ENCODE measurements at places on chromosomes 6 and 20.
A peak's percentile ranks its signal among the peaks of the same experiment; 100 is the strongest.

DNA sequence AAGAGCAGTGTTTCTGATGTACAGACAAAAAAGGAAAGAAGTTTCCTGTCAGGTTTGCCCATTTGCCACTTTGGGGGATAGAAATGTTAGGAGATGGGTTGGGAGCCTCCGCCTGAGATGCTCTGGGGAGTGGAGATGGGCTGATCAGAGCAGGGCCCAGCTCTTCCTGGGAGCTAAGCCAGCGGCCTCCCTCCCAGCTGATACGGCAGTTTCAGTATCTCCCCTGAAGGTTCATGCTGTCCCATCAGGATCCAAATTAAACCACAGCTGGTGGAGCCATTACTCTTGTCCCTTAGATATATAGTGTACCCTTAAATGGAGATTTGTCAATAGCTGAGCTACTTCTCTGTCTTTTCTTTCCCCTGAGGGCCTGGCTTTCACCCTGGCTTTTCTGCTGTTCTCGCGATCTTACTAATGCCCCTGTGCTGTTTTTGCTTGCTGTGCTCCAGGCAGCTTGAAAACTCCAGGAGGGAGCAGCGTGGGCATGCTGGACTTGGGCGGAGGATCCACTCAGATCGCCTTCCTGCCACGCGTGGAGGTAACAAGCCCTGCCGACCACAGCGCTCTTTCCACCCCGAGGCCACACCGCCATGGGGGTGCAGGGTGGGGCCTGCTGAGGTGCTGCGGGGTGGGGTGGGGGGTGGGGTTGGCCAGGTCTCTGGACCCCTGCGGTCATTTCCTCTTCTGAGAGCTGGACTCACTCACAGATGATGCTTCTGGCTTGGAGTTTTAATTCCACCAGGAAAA, 20.9 kb downstream of the ENTPD6 start:
- H3K4me1 ChIP-seq, result no peaks in the 10 kb centered on the region
- no peak overlapping the region for H3K27ac ChIP-seq
- no peaks in the 10 kb centered on the region for H3K27me3 ChIP-seq
- peaks cover 6% of the 10 kb centered on the region for H3K36me3 ChIP-seq
- no peak overlapping the region for H3K4me3 ChIP-seq

DNA sequence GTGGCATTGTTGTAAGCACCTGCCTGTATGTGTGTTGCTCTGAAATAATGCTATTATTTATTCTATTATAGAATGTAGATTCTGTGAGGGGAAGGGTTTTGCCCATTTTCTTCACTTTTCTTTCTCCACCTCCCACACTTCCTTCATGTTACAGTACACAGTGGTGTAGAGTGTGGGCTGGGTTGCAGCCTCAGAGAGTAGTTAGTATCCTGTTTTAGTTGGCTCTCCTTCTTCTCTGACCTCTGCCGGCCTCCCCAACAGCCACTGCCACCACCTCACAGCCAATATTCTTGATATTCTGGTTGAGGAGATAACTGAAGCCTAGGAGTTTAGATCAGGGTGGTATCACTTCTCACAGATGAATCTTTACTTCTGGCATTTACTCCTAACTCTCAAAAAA, 143.4 kb downstream of the BCKDHB start:
- H3K27me3 ChIP-seq, result no peaks in the 10 kb centered on the region
- H3K27ac ChIP-seq, result no peak overlapping the region
- H3K36me3 ChIP-seq, result no peaks in the 10 kb centered on the region

DNA sequence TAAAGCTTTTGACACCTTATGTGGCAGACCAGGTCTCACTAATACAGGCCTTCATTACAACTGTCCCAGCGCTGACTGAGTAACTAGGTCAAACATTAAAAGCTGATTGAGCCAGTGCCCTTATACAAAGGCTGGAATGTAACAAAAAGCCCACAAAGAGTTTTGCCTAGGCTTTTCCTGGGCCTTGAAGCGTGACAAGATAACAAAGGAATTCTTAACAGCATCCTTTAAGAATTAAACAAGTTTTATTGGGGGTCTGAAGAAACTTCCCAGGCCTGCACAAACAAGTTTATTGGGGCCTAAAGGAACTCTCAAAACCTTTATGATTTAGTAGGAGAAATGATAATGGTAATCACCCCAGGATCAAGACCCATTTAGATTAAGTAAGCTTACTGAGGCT, 267.6 kb upstream of the FAM83B start:
- H3K27me3 ChIP-seq, result no peaks in the 10 kb centered on the region
- H3K4me1 ChIP-seq, result no peaks in the 10 kb centered on the region
- DNase-seq, result no peak
- no peaks in the 10 kb centered on the region for H3K36me3 ChIP-seq

DNA sequence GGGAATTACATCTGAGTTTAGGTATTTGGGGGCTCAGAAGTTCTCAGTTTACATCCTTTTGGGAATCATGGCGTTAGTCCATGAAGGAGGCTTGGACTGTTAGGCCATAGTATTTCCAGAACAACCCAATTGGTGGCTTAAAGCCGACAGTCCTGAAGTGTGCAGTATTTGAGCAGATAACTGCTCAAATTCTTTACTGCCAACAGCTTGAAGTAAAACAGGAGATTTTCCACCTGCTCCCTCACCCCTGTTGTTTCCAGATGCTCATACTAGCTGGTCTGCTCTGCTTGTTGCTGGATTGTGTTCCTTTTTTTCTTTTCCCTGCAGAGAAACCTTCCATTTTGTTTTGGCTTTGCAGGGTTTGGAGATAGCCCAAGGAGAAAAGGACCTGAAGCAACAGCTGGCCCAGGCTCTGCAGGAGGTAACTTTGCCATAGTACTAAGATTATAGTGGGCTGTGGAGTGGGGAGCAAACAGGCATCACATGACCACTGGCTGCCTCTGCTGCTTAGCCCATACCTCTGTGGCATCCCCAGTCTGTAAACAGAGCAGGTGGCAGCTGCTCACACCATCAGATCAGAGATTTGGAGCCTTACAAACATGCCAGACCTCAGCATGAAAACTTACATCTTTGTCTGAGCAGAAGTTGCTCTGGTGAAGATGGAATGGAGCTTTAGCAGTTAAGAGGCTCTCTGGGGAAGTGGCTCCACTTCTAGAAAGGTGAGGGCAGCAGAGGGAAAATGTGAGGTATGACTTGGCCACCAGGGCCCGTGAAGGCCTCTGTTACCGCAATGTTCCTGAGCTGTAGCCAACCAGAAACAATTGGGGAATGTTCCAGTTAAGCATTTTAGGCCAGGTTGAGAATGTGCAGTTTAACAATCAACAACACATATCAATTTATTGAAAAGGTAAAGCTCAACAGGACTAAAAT, 17.6 kb downstream of the RNF8 start:
- DNase-seq, result no peak
- H3K4me3 ChIP-seq, result no peak overlapping the region
- H3K27ac ChIP-seq, result no peak overlapping the region

- H3K36me3 ChIP-seq, result no peaks in the 10 kb centered on the region
- H3K27ac ChIP-seq, result no peak overlapping the region
- DNase-seq, result no peak
- no peaks in the 10 kb centered on the region for H3K4me1 ChIP-seq
These were observed 366.0 kb downstream of the THBS2 start for GRCh38 chr6:168887621-168888020.

GRCh38 chr6:50264995-50265571, 215.4 kb upstream of the DEFB112 start:
- H3K4me3 ChIP-seq, result no peak overlapping the region
- no peaks in the 10 kb centered on the region for H3K36me3 ChIP-seq

DNA sequence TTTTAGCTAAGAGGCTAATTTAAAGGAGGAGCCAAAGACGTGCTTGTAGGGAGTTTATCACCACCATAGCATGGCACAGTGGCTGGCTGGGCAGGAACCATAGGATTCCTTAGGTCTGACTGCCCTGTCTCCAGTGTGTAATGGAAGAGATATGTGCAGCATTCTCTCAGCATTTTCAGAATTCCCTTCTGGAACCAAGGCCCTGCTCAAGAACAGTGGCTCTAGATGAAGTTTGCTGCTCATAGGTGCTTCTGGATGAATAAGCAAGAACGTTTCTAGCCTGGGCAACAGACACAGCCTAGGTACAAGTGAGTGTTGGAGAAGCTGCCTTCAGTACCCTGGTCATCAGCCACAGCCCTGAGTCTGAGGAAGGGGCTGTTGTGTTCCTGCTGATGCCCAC, 69.1 kb downstream of the LCA5 start:
- H3K4me3 ChIP-seq, result no peak overlapping the region
- H3K27ac ChIP-seq, result no peak overlapping the region
- H3K4me1 ChIP-seq, result no peaks in the 10 kb centered on the region
- H3K36me3 ChIP-seq, result no peaks in the 10 kb centered on the region
- H3K27me3 ChIP-seq, result no peaks in the 10 kb centered on the region
- no peak for DNase-seq

- H3K4me3 ChIP-seq, result peak overlapping the region; percentile 96
- H3K36me3 ChIP-seq, result no peaks in the 10 kb centered on the region
- no peak for DNase-seq
- no peaks in the 10 kb centered on the region for H3K4me1 ChIP-seq
- H3K27ac ChIP-seq, result no peak overlapping the region
These were observed 90.7 kb upstream of the ARID1B start for GRCh38 chr6:156686301-156686994.

DNA sequence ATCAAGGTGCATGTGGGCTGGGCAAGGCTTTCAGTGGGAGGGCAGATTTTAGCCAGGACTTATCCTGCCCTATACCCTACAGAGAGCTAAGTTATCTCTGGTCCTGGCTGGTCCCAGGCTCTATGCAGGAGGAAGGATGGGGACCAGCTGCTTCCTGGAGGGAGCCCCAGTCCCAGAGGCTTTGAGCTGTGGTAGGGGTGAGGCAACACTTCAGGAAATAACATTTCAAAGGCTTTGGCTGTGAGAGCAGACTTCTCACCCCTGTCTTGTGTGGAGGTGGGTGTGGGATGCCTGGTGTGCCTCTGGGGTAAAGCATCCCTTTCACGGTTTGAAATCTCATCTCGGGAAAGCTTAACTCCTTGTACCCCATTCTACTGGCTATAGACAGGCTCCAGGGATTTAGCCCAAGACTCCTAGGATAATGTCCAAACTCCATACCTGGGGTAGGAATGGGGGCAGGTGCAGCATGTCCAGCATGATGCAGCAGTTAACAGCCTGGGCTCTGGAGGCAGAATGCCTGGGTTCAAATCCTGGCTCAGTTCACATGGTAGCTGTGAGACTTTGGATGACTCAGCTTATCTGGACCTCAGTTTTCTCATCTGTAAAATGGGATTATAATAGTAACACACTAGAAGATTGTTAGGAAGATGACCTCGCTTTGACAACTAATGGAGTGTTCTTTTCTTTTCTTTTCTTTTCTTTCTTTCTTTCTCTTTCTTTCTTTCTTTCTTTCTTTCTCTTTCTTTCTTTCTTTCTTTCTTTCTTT, 27.5 kb upstream of the SIRPA start:
- H3K4me1 ChIP-seq, result no peaks in the 10 kb centered on the region
- no peak overlapping the region for H3K27ac ChIP-seq
- no peak for DNase-seq
- no peaks in the 10 kb centered on the region for H3K27me3 ChIP-seq

GRCh38 chr6:130593948-130594347, 228.1 kb downstream of the TMEM200A start:
- DNase-seq, result no peak
- no peak overlapping the region for H3K4me3 ChIP-seq
- H3K36me3 ChIP-seq, result no peaks in the 10 kb centered on the region

DNA sequence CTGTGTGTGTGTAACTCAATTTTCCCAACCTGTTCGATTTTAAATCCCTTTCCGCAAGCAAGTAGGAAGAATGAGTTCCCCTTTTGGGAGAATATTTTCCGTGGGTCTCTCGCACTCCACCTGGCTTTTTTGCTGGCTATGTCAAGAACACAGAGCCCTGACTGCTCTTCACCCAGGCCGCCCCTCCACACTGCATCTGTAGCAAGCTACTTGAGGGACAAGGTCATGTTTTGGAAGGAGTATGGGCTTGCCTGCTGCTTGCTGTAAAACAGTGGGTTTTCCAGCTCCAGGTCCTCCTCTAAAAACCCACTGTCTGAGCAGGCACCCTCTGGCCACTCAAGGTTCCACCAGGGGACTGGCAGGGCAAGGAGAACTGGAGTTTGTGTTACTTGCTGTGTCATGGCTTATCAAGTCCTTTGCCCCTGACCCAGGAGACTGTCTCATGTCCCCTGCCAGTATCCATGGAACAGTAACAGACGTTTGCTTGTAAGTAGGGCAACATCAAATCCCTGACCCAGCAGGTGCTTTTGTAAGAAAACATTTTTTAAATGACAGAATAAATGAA, 35.5 kb upstream of the SYNJ2 start:
- DNase-seq, result no peak
- H3K4me3 ChIP-seq, result no peak overlapping the region
- no peak overlapping the region for H3K27ac ChIP-seq
- no peaks in the 10 kb centered on the region for H3K4me1 ChIP-seq
- H3K36me3 ChIP-seq, result peaks cover 12% of the 10 kb centered on the region
- no peaks in the 10 kb centered on the region for H3K27me3 ChIP-seq

- H3K27me3 ChIP-seq, result no peaks in the 10 kb centered on the region
- H3K36me3 ChIP-seq, result no peaks in the 10 kb centered on the region
- H3K4me3 ChIP-seq, result no peak overlapping the region
- DNase-seq, result no peak
- H3K27ac ChIP-seq, result no peak overlapping the region
- 0 out of 2 replicates have a peak, but pooled peaks cover 2% of the 10 kb centered on the region for H3K4me1 ChIP-seq
These were observed 67.3 kb upstream of the MAP3K7 start for GRCh38 chr6:90654166-90654565.

GRCh38 chr6:34964564-34964963, 75.5 kb downstream of the ANKS1A start:
- H3K36me3 ChIP-seq, result no peaks in the 10 kb centered on the region
- no peak overlapping the region for H3K4me3 ChIP-seq
- no peaks in the 10 kb centered on the region for H3K4me1 ChIP-seq
- no peak overlapping the region for H3K27ac ChIP-seq

DNA sequence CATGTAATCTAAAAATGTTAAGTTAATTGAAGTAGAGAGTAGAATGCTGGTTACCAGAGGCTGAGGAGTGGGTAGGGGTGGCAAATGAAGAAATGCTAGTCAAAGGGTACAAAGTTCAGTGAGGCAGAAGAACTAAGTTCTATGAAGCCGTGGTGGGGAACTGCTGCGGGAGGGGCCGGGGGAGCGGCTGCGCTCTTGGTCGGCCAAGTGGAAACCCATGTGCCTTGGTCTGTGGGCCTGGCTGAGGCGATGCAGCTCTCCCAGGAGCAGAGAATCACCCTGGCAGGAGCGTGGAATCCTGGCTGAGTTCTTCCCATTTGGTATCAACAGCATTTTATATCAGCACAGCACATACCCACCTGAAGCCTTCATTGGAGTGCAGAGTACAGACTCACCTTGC, 22.3 kb downstream of the TTLL2 start:
- no peaks in the 10 kb centered on the region for H3K36me3 ChIP-seq
- H3K27ac ChIP-seq, result no peak overlapping the region
- no peak for DNase-seq
- H3K4me3 ChIP-seq, result no peak overlapping the region
- no peaks in the 10 kb centered on the region for H3K4me1 ChIP-seq
